ENCODE measurements at places on chromosomes 16 and 17. TPM values are rescaled to one million over a fixed set of nuclear protein-coding genes. Genes with fewer than 3 reads are reported as not detected.
A peak's percentile ranks its signal among the peaks of the same experiment; 100 is the strongest.

Gene TNP2
- not detected for total RNA-seq

DNA sequence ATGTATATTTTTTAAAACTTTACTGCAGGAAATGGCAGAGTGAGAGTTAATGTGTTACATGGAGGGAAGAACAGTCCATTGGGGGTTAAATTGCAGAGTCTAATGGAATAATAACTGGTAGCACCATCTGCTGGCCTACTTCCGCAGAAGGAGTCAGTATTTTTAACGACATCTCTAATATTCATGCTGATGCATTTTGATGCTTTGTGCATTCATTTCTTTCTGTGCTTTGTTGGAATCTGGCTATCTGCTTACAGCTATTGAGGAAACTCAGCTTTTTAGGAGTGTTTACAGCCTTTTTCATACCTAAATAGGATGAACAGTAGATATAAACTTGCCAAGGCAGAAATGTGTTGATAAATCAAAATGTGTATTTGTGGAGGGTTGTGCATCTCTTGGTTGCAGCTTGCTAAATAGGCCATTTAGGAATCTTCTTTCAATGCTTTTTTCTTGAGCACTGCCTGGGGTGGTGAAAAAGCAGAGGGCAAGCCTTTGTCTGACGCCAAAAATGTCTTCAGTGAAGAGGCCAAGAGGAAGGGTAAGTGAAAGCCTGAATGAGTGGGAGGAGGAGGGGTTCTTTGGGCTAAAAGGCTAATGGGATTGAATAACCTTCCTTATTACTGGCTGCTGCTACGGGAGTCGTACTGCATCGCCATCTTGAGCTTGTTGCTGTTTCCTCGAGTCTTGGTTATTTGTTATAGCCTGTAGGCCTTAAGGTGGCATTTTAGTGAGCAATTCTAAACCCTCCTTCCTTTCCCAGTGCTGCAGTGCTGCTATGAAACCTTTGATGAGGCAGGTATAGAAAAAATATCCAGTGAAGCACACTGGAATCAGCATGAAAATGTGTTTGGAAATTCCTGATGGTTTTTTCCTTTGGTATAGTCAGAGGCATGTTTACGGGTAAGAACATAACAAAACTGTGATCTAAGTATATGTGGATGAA, 153.3 kb downstream of the CHD9 start:
- DNase-seq, result peak; percentile 86

GRCh38 chr17:83008526-83008925, 70.9 kb upstream of the METRNL start:
- no peak for DNase-seq

- DNase-seq, result peak; percentile 74
Observed at GRCh38 chr16:57801098-57801808, 1.0 kb downstream of the KIFC3 start.

GRCh38 chr17:73749337-73749823, 105.1 kb upstream of the SDK2 start:
- no peak for DNase-seq

Gene PPP1R27
- total RNA-seq, result not detected

DNA sequence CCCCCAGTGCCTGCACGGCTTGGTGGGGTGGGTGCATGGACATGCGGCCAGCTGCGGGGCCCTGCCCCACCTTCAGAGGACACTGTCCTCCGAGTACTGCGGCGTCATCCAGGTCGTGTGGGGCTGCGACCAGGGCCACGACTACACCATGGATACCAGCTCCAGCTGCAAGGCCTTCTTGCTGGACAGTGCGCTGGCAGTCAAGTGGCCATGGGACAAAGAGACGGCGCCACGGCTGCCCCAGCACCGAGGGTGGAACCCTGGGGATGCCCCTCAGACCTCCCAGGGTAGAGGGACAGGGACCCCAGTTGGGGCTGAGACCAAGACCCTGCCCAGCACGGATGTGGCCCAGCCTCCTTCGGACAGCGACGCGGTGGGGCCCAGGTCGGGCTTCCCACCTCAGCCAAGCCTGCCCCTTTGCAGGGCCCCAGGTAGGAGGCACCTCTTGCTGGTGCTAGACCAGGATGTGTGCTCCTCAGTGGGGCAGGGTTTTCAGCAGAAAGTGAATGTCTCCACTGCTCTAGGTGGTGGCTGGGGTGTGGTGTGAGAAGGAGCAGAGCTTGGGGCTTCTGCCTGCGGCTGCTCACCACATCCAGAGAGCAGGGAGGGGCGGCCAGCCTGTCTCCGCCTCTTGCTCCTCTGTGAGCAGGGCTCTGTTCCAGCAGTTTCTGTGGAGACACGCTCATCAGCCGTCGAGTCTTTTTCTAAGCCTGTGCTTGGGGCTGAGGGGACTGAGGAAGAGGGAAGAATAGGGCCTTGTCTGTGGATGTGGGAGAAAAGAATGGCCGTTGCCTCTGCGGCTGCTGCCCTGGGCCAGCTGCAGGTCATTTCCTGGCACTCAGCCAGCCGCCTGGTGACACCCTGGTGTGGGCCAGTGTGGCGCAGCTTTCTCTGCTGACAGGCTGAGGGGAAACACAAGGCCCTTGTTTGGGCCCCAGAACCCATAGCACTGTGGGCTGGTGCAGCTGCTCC, 2.2 kb downstream of the ZNF276 start:
- DNase-seq, result no peak

GRCh38 chr17:64500487-64500859, 3.6 kb upstream of the POLG2 start:
- no peak for DNase-seq

Gene CD300H
- total RNA-seq, result not detected

Gene RPRML
- total RNA-seq, result not detected

DNA sequence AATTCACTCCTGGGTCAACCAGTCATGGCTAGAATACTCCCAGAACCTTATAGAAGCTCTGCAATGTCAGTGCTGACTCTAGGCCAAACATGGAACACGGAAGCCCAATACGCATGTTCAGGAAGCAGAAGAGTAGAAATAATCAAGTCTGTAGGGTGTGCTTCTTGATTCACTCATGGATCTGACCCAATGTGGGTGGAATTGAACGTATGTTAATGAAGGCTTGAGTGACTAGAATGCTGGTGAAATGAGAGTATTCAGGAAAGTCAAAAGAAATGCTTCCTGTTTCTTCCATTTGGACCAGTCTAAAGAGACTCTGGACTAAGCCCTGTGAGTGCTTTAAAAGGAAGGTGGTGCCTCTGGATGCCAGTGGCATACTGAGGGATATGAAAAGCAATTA, 395.0 kb downstream of the CDH13 start:
- no peak for DNase-seq

Gene CRHR1
- total RNA-seq, result not detected

DNA sequence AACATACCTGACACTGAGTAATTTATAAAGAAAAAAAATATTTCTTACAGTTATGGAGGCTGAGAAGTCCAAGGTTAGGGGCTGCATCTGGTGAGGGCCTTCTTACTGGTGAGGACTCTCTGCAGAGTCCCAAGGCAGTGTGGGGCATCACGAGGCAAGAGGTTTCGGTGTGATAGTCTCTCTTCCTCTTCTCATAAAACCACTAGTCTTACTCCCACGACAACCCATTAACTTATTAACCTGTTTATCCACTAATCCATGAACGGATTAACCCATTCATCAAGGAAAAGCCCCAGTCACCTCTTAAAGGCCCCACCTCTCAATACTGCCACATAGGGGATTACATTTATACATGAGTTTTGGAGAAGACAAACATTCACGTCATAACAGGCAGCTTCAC, 20.1 kb downstream of the CIITA start:
- DNase-seq, result no peak

Data from NCI-H460 (cell line).